ENCODE measurements at places on chromosomes 6 and 20.

DNA sequence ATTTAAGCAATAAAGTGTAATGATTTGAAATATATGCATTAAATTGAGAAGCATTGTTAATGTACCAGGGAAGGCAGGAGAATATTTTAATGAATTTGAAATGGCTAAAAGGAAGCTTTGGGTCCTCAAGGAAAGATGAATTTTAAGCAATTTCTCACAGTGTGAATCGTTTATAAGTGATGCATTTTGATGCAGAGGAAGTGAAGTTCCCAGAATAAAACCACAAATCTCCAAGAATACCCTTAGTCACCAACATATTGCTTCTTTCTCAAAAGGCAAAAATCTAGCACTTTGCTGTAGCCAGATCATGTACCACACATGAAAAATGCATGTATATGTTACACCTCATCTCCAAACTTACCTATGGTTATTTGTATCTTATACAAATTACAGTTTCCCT lies 11.7 kb downstream of the TPD52L1 start:
- no peak for DNase-seq

GRCh38 chr6:82074556-82074955 lies 173.0 kb downstream of the IBTK start:
- no peak for DNase-seq

- no peak for DNase-seq
Observed at GRCh38 chr6:170050591-170051041, 240.3 kb downstream of the DLL1 start.

- DNase-seq: peak; percentile 52
Observed at GRCh38 chr6:147204060-147204785, at the start of gene STXBP5. TSS of gene STXBP5 (plus strand) at chr6:147204417. CDS start at chr6:147204533, 116 bp downstream.

DNA sequence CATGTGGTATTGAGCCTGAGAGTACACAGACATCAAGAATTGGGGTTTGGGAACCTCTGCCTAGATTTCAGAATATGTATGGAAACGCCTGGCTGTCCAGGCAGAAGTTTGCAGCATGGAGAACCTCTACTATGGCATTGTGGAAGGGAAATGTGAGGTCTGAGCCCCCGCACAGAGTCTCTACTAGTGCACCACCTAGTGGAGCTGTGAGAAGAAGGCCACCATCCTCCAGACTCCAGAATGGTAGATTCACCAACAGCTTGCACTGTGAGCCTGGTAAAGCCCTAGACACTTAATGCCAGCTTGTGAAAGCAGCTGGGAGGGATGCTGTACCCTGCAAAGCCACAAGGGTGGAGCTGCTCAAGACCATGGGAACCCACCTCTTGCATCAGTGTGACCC lies 658.2 kb downstream of the HACE1 start:
- DNase-seq: no peak

DNA sequence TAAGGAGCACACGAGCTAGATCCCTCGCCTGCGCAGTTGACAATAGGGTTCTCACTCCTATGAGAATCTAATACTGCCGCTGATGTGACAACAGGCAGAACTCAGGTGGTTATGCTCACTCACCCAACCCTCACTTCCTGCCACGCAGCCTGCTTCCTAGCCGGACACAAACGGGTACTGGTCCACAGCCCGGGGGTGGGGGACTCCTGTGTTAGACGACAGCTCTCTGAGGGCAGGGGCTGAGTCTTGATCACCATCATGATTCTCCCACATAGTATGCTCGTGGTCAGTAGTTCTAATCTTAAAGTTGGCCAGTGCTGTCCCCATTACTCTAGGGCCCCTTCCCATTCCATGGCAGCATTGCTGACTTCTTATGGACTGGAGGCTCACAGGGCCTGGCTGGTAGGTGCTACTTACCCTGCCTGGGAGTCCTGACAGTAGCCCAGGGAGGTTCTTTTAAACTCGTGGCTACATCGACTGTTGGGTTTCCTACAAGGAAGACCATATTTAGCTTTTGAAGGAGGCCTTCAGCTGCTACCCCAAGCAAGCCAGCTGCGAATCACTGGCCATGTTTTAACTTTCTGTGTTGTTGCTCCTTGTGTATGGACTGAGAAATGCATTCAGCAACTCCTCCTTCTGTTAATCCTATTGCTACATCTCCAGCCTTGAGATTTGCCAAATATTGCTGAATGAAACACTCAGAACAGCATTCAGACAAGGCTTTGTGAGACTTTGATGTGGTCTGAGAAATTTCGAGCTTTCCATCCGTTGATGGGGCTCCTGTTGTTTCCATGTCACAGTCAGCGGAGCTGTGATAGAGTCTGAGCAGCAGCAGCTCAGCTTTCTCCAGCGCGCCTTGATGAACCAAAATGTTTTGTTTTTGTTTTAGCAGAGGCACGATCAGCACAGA lies 300.3 kb downstream of the NRN1 start:
- no peak for DNase-seq

- DNase-seq: no peak
Observed at GRCh38 chr6:4169028-4169789, 33.8 kb upstream of the ECI2 start.

DNA sequence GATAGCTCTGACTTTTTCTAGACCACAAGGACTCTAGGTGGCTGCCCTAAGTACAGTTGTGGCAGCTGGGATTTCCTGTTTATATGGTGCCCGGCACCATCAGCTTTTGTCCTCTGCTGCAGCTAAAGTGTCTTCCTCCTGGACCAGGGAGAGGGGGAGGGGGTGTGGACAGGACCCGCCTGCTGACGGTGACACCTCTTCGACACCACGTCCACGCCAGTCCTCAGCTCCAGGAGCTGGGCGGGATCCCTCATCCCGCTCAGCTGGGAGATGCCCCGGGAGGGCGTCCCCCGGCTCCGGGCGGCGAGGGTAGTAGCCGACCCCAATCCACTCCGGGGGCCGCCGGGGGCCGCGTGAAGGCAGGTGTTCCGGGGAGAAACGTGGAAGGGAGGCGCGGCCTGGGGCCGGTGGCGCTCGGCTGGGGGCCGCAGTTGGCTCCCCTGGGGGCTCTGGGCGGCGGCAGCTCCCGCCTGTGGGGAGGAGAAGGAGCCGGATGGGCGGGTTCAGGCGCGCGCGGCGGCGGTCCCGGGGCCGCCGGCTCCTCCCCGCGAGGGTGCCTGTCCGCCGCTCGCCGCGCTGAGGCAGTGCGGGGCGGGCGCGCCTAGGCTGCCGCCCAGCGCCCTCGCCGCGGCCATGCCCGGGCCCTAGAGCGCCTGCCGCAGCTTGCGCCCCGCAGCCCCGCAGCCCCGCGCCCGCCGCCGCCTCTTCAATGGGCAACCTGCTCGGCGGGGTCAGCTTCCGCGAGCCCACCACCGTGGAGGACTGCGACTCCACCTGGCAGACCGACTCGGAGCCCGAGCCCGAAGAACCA lies at the start of gene OGFRL1:
OGFRL1 (plus strand) TSS at position 584 of the 811 bp plus-strand sequence; CDS start at position 710, 126 bp downstream.
- peak; percentile 78 for DNase-seq

DNA sequence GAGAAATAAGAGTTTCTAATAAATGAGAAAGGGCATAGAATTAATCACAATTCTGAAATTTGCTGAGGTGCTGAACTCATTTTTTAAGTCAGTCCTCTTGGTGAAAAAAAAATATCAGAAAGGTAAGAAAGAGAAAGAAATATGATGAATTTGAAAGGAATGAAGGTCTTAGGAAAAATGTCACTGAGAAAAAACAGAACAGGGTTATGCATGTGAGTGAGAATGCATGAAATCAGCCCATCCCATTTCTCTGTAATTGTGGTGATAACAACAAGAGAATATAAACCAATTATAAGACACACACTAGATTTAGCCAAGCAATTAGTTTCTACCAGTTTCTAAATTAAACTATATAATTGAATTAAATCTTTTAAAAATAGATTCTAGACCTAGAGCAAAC lies 138.9 kb downstream of the TBX18 start:
- DNase-seq: no peak

DNA sequence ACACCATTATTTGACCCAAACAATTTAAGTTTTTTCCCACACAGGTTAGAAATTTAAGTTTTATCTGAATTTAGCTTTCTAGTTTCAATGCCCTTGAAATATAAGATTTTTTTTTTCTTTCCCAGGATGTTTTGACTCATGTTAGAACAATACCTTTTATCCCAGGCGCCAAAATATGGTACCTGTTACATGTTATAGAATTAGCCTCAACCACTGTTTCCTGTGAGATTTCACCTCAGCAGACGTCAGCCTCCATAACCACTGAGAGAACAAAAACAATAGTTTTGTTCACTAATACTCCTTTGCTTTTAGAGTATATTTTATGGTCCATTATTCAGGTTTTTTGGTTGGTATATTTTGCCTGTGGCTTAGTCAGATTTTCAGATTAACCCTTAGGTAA lies 302.9 kb downstream of the CDKAL1 start:
- DNase-seq: no peak

- peak; percentile 65 for DNase-seq
Observed at GRCh38 chr6:121437851-121438651, 2.6 kb downstream of the GJA1 start.

DNA sequence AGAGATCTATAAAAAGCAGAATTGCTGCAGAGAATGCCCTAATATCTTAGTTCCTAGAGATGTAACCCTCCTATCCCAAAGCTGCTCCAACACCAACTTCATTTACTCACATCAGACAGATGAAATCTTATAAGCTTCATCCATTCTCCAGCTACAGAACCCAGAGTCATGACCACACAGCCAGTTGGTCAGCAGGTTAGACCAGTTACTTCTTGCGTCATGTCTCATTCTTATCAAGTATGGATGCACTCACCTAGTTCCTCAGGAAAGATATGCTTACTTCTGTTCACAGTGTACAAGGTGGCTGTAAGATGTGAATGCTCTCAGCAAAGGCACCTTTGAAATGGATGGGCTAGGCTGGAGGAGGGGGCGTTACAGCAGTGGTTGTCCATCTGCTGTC lies 47.9 kb upstream of the ISM1 start:
- DNase-seq: peak; percentile 84

GRCh38 chr20:57601211-57601570 lies 19.0 kb downstream of the ZBP1 start:
- DNase-seq: no peak

DNA sequence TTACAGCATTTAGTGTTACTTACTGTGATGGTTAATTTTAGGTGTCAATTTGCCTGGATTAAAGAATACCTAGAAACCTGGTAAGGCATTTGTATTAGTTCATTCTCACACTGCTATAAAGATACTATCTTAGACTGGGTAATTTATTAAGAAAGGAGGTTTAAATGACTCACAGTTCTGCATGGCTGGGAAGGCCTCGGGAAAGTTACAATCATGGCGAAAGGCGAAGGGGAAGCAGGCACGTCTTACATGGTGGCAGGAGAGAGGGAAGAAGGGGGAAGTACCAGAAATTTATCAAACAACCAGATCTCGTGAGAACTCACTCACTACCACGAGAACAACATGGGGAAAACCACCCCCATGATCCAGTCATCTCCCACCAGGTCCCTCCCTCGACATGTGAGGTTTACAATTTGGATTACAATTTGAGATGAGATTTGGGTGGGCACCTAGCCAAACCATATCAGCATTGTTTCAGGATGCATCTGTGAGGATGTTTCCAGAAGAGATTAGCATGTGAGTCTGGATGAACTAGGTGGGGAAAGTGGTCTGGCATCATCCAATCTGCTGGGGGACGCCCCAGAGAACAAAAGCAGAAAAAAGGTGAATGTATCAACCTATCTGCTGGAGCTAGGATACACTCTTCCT lies 76.8 kb downstream of the MKKS start:
- DNase-seq: no peak

GRCh38 chr20:59765599-59766177 lies 161.3 kb downstream of the PHACTR3 start:
- peak; percentile 34 for DNase-seq

Data from trophoblast cell (in vitro differentiated cells and primary cell).